ENCODE measurements at places on chromosomes 13 and 19.

DNA sequence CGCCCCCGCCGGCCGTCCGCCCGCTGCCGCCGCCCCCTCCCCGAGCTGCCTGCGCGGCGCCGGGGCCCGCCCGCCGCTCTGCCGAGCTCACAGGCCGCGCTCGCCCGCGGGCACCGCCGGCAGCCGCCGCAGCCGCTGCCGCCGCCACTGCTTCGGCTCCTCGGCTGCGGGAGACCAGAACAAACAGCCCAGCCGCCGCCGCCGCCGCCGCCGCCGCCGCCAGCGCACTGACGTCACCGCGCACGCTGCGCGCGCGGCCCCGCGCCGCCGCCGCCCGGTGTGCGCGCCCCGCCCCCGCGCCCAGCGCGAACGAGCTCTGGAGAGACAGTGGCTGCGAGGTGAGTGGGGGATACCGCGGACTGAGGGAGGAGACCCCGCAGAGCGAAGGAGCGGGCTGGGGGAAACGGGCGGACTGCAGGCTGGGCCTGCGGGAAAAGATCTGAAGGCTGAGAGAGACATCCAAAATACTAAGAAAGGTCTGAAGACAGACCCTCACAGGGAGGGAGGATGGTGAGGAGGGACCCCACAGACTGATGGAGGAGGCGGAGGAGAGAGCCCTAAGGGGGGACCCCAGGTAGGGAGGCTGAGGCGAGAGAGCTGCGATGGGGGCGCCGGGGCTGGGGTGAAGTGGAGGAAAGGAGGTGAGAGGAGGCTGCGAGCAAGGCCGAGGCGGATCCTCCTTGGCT lies at the start of gene BRD4:
TSS of gene BRD4 (minus strand) at position 229 of the 686 bp plus-strand sequence. CDS start 59,440 bp downstream, outside the sequence.
- peak; percentile 64 for DNase-seq

DNA sequence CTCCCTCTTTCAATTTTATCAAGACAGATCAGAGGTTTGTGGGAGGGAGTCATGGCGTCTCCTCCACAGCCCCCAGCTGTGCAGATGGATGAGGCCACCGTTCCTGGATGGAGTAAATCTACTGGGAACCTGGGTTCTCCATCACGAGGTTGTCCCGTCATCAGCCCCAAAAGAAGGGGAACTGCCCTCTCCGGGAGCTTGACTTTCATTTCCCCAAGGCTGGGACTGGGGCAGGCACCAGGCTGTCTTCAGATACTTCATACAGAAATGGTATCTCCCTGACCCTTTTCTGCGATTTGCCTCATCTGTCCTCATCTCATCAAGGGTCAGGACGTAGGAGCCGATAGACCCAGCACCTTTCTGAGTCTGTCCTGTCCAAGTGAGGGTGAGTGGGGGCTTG lies 9.8 kb downstream of the LILRB2 start:
- no peak for DNase-seq

DNA sequence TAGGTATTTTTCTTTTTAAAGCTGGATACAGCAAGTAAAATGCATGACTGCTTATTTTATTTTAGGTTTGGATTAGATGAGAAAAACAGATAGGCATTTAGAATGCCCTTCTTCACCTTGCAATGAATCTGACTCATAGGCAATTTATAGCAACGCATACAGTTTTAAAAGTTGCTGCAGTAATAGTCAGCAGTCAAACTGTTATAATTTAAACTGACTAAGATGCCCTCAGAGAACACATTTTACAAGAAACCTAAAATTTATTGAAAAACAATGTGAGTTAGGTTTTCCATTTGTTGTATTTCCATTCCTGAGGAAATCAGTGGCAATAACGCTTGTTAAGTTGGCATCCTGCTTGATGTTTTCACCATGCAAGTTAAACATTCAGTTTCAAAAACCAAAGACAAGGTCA lies 1128.2 kb upstream of the PCDH9 start:
- DNase-seq: no peak

- no peak for DNase-seq
Observed at GRCh38 chr13:102761071-102761470, 12.5 kb downstream of the TEX30 start.

DNA sequence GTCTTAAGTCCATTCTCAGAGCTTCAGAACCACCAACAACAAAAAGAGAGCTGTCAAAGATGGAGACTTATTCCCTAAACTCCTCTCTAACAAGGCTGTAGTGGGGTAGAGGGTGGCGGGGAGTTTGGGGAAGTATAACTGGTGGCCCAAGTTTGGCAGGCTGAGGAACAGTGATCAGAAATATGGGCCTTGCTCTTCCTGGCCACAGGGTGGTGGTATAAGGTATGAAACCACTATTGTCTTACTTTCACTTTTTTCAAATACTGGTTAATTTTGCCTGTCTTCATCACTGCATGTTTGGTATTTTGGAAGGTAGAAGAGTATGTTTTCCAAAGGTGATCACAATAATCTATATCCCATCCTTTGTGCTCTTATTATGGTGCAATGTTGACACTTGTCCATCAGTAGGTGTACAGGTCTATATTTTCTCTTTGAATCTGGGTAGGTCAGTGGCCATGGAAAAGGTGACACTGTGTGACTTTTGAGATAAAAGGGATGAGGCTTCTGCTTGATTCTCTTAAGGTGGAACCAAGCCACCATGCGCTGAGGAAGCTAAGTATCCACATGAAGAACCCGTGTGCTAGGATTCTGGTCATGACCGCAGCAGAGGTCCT lies 23.2 kb upstream of the GPC5 start:
- DNase-seq: no peak

GRCh38 chr19:40553885-40554857 lies 22.5 kb upstream of the SHKBP1 start:
- no peak for DNase-seq

GRCh38 chr19:53357821-53358581 lies 7.5 kb upstream of the ZNF525 start:
- no peak for DNase-seq

- no peak for DNase-seq
Observed at GRCh38 chr13:89862691-89863036, 1484.8 kb upstream of the MIR17HG start.

- no peak for DNase-seq
Observed at GRCh38 chr19:32406161-32407003, 812 bp downstream of the DPY19L3 start.

GRCh38 chr13:20337884-20338551 lies 105.9 kb upstream of the GJB6 start:
- DNase-seq: no peak

GRCh38 chr13:88958821-88959220 lies 1287.7 kb downstream of the SLITRK5 start:
- no peak for DNase-seq

GRCh38 chr13:79522583-79522982 lies 41.6 kb downstream of the NDFIP2 start:
- DNase-seq: no peak

GRCh38 chr13:111460548-111461444 lies 140.4 kb downstream of the TEX29 start:
- DNase-seq: no peak

DNA sequence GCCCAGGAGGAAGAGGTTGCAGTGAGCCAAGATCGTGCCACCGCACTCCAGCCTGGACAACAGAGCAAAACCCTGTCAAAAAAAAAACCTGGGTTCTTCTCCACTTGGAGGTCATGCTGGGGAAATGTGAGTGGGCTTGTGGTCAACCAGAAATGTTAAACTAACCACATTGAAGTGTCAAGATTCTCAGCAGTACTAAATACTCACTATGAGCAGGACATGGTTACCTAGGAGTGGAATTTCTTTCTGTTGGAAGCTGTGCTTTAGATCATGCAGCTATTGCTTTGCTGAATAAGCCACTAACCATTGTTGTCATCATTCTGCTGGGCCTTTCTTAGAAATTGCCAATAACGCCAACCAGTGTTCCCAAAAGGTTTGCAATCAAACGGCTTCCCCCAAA lies 253.3 kb upstream of the TSHZ3 start:
- DNase-seq: no peak

DNA sequence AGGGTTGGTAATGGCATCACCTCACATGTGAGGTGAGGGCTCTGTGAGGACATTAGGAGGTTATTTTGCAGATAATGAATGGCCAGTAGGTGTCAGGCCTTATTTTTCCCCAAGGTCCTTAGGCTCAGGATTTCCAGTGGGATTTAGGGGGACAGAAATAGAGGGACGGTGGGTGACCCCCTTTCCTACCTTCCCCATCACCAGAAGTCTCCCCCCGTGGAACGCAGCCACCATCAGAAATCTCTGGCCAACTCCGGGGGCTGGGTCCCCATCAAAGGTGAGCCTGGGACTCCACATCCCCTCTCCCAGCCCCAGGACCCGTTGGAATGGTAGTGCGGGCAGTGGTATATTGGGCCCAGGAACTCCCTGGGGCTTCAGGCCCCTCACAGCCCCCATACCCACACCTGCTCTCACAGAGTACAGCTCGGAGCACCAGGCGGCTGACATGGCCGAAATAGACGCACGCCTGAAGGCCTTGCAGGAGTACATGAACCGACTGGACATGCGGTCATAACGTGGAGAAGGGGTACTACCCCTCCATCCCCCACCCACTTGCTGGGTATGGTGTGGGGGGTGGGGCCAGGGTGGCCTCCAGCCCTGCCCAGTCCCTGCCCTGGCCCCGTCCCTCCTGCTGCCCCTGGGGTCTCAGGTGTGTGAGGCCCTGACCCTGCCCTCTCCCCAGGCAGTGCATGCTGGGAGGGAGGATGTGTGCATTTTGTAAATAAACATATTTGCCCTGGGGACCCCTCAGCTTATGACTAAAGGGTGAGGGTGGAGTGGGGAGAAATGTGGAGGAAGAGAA lies 4.8 kb downstream of the PGLYRP1 start:
- DNase-seq: no peak

- no peak for DNase-seq
Observed at GRCh38 chr13:86426437-86426836, 627.2 kb upstream of the SLITRK6 start.

DNA sequence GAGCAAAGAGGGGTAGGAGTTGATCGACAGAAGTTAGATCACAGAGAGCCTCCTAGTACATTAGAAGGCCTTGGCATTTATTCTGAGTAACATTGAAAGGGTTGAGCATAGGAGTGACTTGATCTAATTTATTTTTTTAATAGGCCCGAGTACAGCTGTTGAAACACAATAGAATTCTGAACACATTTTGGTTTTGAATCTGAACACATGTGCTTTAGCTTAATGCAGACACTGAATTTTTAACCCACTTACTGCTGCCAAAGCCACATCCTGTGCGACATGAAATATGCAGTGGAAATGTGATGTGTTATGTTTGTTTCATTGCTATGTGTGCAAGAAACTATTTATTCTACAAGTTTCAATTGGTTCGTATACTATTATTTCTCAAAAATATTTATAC lies 1505.9 kb downstream of the PCDH9 start:
- no peak for DNase-seq

GRCh38 chr19:33809960-33810359 lies 13.3 kb downstream of the KCTD15 start:
- DNase-seq: no peak

- no peak for DNase-seq
Observed at GRCh38 chr13:35146686-35147085, 204.6 kb downstream of the NBEA start.

GRCh38 chr19:8367327-8368001 lies 3.5 kb downstream of the ANGPTL4 start:
- DNase-seq: no peak

DNA sequence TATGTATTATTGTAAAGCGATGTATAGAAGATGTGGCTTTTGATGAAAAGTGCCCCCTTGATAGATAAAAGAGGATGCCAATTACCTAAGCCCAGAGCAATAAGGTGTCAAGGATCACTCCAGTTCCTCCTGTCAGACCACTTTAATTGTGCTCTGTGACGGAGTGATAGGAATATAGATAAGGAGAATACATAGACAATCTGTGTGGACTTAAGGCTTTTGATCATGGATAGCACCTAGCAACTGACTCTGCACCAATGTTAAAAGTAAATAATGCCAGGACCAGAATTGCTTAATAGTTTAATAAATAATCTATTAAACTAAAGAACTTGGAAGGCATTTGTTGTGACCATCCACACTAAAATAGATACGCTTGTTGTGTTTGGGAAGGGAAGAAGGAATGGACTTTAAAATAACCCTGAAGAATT lies 390.7 kb upstream of the ARGLU1 start:
- DNase-seq: no peak

DNA sequence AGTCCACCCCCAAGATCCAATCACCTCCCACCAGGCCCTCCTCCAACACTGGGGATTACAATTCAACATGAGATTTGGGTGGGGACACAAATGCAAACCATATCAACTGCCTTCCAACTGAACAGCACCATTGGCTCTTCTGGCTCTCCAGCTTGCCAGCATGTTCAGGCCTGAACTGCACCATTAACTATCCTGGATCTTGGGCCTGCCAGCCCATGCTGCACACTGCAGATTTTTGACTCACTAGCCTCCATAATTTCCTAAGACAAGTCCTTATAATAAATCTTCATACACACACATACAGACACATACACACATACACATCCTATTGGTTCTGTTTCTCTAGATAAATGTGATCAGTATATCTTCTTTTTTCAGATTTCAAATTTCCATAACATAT lies 737.1 kb upstream of the SPRY2 start:
- DNase-seq: no peak

GRCh38 chr13:37666036-37666435 lies 67.5 kb upstream of the POSTN start:
- no peak for DNase-seq

DNA sequence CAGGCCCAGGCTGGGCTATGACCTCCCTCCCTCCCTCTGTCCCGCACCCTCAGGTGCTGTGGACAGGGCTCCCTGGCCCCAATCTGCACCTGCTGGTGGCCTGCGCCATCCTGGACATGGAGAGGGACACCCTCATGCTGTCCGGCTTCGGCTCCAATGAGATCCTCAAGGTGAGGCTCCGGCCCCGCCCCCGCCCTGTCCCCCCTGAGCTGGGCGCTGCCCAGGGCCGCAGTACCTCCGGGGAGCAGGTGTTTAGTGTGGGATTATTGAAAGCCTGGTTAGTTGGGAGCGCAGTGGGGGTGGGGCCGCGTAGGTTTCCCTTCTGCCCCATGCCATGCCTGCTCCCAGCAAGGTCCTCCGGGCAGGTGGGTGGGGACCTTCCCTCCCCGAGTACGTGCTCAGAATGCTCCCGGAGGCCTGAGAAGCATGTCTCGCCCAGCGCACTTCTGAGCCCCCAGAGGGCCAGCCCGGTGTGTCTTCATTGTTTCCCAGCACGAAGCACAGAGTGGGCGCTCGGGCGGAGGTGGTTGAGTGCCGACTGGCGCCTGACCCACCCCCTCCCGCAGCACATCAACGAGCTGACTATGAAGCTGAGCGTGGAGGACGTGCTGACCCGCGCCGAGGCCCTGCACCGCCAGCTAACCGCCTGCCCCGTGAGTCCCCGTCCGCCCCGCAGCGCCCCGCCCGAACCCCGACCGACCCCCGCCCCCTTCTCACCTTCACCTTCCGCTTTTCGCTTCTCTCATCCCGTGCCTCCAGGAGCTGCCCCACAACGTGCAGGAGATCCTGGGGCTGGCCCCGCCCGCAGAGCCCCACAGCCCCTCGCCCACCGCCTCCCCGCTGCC lies 8.8 kb downstream of the IL4I1 start:
- DNase-seq: no peak

- DNase-seq: no peak
Observed at GRCh38 chr13:79128158-79128557, 277.9 kb downstream of the RBM26 start.

GRCh38 chr19:33500991-33501390 lies 20.6 kb downstream of the PEPD start:
- DNase-seq: no peak

GRCh38 chr13:52892925-52893324 lies 44.5 kb upstream of the PCDH8 start:
- no peak for DNase-seq

GRCh38 chr13:80374444-80374843 lies 33.5 kb upstream of the SPRY2 start:
- DNase-seq: no peak

GRCh38 chr13:112545856-112546255 lies 42.1 kb downstream of the TUBGCP3 start:
- no peak for DNase-seq
